ENCODE measurements at places on chromosomes 6 and 20. TPM values are rescaled to one million over a fixed set of nuclear protein-coding genes. Genes with fewer than 3 reads are reported as not detected.

DNA sequence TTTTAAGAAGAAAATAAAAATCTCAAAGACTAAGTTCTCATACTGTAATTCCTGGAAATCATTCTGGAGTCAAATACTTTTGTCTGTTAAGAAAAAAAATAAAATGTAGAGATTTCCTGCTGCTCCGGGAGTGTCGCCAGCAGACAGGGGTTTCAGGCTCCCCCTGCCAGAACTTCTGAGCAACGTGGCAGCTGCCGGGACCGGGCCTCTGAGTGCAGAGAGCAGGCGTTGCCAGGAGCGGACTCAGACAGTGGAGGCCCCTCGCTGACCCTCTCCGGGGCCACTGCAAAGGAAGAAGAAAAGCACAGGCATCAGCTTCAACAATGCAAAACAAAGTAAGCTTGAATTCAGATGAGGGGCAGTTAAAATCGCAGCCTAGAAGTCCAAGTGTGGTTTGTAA, 95.5 kb downstream of the THBS2 start:
- no peak for DNase-seq

DNA sequence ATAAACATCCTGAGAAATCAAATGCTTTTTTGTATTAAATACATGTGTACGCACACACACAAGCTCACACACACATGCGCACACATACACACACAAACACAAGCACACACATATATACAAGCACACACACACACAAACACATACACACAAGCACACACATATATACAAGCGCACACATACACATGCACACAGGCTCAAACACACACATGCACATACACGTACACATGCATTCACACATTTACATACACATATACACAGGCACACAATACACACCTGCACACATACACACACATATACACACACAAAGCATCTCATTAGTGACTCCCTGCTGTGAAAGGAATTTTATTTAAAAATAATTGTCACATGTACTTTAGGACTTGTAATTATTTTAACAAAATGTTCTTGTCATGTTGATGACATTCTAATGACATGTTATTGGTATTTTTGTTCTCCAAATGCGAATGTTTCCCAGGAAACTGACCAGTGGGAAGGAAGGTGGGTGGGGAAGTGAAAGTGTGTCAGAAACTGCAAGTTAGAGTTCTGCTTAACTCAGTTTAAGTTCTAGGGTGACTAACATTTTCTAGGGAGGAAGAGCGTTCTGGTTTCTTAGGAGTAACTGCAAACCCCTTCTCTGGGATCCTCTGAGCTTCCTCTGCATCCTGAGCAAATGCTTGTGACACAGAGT, 113.9 kb upstream of the ZNF217 start:
- DNase-seq: no peak

GRCh38 chr20:60868316-60868891, 383.7 kb upstream of the CDH4 start:
- DNase-seq: no peak

DNA sequence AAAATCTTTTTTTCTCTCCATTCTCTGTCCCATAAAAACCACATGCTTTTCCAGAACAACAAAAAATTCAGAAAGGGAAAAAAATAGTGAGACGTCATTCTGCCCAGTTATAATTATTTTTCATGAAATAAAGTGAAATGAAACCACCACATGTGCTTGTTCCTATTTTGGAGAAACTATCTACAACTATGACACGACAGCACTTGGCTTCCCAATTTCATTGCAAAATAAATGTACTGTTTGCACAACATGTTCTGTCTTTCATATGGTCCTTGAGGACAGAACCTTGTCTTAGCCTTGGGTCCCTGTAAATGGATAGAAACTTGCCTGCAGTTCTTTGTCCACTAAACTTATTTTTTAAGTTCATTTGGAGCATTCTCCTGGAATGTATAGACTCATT, 5.6 kb upstream of the MAN1A1 start:
- no peak for DNase-seq

The SLC17A2 gene
- total RNA-seq: not detected

GRCh38 chr6:36631326-36632011, 37.3 kb downstream of the SRSF3 start:
- no peak for DNase-seq

DNA sequence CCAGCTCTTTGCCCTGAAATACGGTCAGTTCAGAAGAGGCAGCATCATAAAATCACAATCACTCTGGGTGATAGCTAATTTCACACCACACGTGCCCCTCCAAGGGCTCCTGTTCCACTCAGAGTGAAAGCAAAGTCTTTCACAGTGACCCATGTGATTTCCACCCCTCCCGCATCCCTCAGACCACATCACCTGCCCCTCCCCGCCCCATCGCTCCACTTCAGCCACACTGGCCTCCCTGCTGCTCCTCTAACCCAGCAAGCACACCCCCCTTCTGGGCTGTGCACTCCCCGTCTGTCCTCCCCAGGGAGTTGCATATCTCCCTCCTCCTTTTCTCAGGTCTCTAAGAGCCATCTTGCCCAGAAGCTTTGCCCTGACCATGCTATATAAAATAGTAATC, 74.5 kb downstream of the PSMG4 start:
- no peak for DNase-seq

GRCh38 chr6:39050453-39051112, 2.0 kb downstream of the GLP1R start:
- DNase-seq: no peak

- DNase-seq: no peak
Observed at GRCh38 chr6:153947808-153948447, 91.1 kb upstream of the OPRM1 start.

DNA sequence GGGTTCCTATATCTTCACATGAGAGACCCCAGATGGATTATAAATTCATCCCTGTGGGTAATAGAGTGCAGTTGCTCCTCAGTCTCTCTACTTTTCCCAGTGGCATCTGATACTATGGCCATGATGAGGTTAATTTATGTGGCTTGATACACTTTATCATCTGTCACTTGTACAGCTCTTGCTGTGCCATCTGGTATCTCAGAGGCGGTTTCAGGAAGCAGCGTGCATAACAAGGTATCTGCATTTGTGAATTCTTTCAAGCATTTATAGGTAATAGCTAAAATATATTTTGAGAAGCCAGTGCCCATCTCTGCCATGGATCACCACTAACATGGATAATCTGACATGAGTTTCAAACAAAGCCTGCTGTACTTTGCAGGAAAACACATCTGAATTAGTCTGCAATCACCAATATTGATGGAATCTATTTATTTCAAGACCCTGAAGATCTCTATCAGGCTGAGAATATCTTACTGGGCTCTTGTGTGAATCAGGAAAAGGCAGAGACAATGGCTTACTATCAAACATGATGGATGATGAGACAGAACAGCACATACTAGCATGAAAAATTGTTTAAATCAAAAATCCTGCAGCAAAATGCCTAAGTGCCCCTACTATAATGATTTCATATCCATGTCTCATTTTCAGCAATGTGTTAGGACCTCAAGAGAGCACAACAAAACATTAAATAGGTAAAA, 548.7 kb upstream of the MAP3K7 start:
- DNase-seq: no peak

DNA sequence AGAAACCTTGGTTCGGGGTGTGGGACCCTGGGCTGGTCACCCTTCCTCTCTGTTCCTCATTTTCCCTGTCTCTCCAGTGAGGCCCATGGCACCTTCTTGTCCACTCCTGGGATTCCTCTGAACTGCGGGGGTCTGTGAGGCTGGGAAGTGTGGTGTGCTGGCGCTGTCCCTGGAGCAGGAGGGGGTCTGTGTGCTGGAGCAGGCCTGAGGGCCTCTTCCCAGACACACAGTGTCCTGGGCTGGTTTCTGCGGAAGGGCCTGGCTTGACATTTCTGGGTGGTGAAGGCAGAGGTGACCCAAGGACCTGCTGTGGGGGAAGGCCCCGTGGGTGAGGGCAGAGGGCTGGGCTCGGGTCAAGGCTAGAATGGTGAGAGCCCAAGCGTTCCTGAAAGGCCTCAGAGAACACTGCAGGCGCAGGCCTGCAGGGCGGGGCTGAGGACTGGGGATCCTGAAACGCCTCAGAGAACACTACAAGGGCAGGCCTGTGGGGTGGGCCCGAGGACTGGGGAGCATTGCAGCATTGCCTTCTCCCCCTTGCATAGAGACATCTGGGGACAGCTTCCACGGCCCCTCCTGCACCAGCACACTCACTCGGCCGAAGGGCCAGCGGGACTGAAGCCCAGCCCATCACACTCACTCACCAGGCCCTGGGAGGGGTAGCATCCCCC, 10.6 kb upstream of the BAK1 start:
- DNase-seq: no peak

GRCh38 chr6:72944660-72945059, 280.6 kb downstream of the KHDC1L start:
- no peak for DNase-seq

DNA sequence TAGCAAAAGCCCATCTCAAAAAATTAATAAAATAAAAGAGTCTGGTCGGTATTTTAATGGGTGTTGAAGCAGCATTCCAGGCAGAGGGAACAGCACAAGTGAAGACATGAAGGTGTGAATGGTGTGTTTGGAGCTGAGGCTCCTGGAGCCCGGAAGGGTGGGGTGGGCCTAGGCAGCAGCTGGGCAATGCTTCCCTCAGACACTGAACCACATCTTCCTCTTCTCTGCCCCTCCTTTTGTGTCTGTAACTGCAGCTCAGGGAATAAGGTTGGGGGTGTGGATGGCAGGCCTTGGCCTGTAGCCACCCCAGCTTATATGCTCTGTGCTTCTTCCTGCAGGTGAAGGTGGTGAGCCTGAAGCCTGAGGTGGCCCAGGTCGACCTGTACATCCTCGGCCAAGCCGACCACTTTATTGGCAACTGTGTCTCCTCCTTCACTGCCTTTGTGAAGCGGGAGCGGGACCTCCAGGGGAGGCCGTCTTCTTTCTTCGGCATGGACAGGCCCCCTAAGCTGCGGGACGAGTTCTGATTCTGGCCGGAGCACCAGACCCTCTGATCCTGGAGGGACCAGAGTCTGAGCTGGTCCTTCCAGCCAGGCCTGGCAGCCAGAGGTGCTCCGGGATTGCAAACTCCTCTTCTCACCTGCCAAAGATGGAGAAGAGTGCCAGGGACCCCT, 26.6 kb downstream of the POFUT1 start:
- DNase-seq: no peak

DNA sequence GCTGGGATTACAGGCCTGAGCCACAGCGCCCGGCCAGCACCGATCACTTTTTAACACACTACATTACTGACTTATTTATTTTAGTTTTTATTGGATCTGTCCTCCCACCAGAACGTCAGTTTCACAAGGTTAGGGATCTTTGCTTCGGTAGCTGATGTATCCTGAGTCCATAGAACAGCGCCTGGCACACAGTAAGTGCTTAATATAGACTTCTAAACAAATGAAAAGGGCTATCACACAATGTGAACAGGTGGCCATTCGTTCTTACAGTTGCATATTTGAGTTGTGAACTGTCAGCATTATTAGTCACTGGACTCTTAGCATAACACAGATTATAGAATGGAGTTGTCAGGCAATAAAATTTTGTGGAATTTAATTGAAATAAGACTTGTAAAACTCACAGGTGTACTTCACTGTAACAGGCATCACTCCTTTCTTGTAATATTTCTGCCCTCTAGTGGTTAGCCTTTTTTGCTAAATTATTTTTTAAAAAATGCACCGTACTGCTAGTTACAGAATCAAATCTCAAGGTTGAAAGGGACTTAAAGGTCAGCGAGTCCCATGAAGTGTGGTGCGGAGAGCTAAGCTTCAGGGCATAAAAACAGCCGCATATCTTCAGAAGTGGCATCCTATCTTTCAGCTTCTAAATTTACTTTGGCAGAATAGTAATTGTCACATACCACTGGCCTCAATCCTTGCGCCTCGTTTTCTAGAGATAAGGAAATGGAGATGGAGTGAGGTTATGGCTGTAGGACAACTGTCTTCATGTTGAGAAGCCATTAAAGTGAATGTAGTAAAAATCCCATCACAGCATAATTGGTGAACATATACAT, 3.4 kb upstream of the TBC1D7 start:
- DNase-seq: no peak

The BCAS4 gene
- total RNA-seq: 10.2 TPM

DNA sequence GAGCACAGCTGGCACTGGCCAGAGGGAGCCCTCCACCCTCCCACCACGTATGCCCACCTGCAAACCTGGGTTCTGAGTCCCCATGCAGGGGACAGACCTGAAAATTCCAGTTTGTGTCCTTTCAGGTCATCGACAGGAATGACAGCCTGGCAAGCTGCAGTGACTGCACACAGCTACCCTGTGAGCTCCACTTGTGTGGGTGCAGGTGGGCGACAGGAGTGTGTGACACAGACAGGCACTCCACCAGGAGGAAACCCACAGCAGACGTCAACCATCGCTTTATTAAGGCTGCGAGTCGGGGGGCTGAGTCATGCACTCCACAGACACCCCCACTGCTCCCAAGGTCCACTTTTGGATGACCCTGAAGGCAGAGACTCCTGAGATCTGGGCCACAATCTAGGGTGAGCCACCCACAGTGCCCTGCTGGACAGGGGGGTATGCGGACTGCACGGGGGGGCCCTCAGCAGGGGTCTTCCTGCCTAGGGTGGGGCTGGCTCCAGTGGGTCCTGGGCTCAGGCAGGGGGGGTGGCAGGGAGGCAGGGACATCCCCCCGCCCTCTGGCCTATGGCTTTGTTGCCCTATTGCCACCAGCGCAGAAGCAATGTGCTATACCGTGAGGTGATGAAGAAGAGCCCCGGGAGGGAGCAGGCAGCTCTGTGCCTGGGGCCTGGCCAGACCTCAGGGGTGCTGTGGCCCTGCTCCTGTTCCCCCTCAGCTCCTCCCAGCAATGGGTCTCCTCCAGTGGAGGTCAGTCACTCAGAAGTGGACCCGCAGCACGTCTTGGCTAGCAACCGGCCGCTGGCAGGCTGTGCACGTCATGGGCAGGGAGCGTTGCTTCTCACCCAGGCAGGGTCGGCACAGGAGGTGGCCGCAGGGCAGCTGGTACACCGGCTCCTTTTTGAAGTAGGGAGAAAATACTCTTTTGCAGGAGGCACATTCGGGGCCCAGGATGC, 25.1 kb upstream of the AVP start:
- DNase-seq: no peak

DNA sequence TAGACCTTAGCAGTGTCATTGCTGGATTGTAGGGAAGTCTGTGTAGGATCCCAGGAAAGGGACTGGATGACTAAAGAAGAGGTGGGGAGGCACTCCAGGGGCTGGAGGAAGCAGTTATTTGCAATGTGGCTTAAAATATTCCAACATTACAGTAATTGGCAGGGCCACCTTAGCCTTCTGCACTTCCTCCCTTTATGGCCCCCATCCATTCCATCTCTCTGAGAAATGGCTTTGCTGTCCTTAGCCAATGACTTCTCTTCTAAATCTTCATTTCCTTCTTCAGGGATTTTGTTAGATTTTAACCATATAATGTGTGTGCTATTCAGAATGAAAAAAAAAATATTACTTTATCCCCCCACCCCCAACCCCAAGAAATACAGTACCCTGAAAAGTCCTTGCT, 6.4 kb downstream of the ADGRF5 start:
- no peak for DNase-seq

- DNase-seq: no peak
Observed at GRCh38 chr6:26743941-26744699, 84.6 kb upstream of the ZNF322 start.

The TDRD6 gene
- total RNA-seq: not detected

The PPP1R16B gene
- 160 TPM for total RNA-seq

- DNase-seq: no peak
Observed at GRCh38 chr6:111658462-111659154, 52.9 kb upstream of the TRAF3IP2 start.

- DNase-seq: no peak
Observed at GRCh38 chr6:38554700-38555413, 84.9 kb downstream of the BTBD9 start.
